NCI-H2227 treated with DMSO at 0.1 percent for 48 hours (cell line): ENCODE measurements at places on chromosomes 4 and X.

DNA sequence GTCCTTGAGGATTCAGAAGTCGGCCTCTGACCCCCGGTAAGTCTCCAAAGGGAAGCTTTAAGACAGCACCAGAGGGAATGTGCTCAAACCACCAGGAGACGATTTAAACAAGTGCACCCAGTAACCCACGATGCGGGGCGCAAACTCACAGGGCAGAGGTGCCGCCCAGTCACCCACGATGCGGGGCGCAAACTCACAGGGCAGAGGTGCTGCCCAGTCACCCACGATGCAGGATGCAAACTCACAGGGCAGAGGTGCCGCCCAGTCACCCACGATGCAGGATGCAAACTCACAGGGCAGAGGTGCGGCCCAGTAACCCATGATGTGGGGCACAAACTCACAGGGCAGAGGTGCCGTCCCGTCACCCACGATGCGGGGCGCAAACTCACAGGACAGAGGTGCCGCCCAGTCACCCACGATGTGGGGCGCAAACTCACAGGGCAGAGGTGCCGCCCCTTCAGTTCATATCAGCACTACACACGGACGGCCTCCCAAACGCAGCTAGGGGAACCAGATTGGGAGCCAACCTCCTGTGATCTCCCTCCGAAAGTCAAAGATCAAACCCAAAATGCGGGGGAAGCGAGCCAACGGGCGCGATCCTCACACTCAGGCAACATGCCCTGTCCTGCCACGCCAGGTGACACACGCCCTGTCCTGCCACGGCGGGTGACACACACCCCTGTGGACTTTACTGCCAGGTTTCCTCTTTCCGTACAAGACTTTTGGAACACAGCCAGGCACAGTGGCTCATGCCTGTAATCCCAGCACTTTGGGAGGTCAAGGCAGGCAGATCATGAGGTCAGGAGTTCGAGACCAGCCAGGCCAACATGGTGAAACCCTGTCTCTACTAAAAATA is 11.3 kb downstream of the PPP2R3B start:
- DNase-seq, result no peak

DNA sequence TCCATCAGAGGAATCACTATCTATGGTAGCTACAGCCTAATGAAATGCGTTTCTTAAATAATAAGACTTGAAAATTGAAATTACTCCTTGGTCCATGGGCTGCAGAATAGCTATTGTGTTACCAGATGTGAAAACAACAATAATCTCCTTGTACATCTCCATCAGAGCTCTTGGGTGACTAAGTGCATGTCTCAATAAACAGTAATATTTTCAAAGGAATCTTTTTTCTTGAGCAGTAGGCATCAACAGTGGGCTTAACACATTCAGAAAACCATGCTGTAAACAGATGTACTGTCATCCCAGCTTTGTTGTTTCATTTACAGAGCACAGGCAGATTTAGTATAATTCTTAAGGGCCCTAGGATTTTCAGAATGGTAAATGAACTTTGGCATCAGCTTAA is 67.3 kb downstream of the GLUD2 start:
- no peak for DNase-seq

- DNase-seq, result peak; percentile 4
Measured at GRCh38 chr4:55553441-55554201, 6.9 kb upstream of the CLOCK start.

GRCh38 chrX:50638123-50638522 is 167.5 kb upstream of the DGKK start:
- DNase-seq, result no peak

DNA sequence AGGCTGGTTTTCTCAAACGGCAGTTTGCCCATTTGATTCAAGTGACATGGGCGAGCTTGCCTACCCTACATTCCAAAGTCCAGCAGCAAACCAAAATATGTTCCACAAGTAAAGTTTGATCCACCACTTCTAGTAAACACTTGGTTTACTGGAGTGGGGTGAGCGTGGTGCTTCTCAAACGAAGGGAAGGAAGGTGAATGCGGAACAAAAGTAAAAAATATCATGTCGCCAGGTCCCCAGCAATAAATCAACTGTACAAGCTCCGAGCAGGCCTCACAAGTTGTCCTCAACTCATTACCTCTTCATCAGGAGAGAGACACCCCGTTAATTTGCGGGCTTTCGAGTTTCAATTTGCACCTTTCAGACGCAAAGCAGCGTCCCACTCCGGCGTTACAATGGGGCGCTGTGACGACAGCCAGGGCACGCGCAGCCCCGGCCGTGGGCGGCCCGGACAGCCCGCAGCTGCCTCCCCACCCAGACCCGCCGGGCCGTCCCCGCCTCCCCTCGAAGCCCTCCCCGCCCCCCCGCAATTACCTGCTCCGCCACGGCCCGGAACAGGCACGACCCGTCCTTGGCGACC is 1.0 kb downstream of the OTUD4 start:
- no peak for DNase-seq

- no peak for DNase-seq
Measured at GRCh38 chr4:55352726-55353125, 6.7 kb downstream of the SRD5A3 start.

- DNase-seq, result no peak
Measured at GRCh38 chr4:172813359-172813923, 355.2 kb upstream of the GALNT7 start.

- no peak for DNase-seq
Measured at GRCh38 chr4:77121736-77122240, 35.2 kb upstream of the CCNG2 start.

DNA sequence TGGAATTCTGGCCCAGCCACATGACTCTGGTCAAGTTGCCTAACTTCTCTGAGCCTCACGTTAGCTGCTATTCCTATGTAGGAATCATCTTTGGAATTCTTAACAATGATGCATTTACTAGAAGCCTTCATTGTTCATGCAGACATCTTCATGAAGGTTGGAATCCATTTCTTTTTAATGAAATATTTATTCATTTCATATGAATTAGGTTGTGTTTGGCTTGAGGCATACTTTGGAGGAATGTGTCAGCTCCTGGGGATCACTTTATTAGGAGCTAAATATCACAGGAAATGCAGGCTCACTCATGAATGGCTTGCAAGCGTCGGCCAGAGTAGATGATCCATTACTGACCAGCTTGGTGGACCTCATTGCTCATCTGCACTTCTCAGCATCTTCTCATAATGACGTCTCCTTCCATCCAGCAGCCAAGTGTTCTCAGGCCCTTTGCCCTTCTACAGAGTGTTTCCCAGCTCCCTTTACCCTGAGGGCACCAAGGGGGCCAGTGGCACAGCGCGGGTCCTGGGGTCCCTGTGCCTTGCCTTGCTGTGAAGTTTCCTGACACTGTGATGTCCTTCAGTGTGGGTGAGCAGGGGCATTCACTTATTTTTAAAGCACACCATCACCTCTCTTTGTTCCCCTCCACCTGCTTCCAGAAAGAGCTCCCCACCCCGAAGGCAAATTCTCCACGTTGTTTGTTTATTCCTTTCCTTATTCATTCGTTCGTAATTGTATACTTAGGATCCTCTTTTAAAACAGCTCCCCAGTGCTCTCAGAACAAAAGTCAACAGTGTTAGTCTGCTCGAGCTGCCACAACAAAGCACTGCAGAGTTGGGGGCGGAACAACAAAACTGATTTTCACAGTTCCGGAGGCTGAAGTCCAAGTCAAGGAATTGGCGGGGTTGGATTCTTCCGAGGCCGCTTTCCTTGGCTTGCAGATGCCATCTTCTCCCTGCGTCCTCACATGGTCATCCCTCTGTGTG is 106.8 kb downstream of the STK32B start:
- DNase-seq, result no peak

DNA sequence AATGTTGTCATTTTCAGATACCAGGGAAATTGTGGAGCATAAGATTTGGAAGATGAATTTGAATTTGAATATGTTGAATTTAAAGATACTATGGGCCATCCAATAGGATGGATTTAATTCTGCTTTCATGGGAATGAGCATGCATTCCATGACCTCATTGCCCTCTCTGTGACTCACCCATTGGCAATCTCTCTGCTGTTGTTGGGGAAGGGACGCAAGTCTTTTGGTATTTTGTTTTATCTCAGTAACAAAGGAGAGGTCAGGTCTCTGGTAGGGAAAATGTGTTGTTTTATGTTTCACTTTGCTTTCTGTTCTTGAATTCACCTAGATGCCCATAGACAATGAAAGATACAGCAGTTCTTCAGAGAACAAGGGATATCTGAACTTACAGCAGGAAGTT is 42.1 kb upstream of the MAGEA4 start:
- no peak for DNase-seq

DNA sequence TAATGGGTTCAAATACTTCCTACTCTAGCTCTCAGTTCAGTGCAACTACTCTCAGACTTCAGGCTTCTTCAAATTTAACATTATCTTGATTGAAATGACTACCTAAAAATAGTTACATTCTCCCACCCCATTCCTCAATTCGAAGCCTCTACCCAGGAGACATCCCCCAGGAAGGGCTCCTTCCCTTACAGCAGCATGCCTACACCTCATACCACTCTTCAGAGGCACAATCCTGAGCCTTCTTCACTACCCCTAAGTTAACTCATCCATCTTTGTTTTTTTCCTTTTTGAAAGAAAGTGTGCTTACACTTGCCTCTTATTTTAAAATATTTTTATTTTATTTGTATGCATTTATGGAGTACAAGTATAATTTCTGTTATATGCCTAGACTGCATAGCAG is 17.2 kb upstream of the PRSS48 start:
- no peak for DNase-seq

- DNase-seq, result no peak
Measured at GRCh38 chr4:129515356-129515755, 419.4 kb downstream of the C4orf33 start.

DNA sequence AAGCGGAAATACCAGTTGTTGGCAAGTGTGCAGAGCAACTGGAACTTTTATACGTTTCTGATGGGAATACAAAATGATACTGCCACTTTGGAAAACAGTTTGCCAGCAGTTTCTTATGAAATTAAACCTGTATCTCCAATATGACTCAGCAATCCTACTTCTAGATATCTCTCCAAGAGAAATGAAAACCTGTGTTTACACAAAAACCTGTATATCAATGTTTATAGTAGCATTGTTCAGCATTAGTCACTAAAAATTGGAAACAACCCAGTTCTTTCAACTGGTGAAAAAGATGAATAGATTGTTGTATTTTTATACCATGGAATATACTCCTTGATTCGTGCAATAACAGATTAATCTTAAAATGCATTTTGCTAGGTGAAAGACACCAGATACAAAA is 26.8 kb downstream of the ATP7A start:
- DNase-seq, result no peak

GRCh38 chrX:38799995-38800580 is 1.2 kb upstream of the MID1IP1 start:
- DNase-seq, result no peak

- no peak for DNase-seq
Measured at GRCh38 chr4:78923464-78924312, 15.6 kb downstream of the PAQR3 start.

DNA sequence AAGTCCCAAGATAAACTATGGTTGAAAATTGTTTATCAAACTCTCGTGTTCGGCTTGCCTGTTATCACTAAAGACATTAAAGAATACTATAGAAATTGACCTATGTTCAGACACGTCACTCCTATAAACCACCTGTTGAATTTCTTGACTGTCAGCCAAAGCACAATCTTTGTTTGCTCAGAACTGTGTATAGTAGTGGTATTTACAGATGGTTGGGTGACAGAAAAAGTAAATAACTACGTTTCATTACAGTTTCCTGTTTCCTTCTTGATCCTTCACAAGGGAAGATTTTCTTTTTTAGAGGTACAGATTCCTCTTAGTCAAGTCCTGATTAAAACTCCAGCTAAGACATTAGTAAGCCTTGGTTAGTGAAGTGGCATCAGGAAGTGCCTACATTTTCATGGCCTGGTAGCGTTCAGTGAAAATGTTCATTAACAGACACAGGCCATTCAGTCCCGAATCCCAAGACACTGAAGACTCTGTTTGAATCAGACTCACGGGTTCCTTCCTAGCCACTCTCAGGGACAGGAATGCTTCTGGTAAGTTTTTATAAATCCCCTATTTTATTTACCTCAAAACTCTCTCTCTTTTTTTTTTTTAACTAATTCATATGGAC is at the start of gene SMIM31:
Gene SMIM31, plus strand, starts transcription at position 259 of the 616 bp plus-strand sequence. CDS start 16,313 bp downstream, outside the sequence.
- DNase-seq, result no peak

GRCh38 chrX:5965406-5965805 is 263.3 kb downstream of the NLGN4X start:
- DNase-seq, result no peak

DNA sequence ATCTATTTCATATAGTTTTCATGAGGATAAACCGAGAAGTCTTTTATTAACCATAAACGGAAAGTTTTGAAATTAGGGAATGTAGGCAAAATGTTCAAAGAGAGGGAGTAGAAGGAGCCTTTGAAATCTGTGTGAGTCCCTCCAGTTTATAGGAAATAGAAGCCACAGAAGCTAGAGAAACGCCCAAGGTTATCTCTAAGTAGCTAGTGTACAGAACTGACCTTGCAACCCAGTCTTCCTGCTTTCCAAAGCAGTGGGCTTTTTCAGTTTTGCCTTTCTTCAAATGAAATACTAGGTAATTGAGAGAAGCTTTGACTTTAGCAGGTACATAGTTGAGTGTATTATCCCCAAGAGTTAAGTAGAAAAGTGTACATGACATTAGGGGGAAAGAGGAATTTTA is 39.4 kb downstream of the STIM2 start:
- no peak for DNase-seq

GRCh38 chr4:111836601-111837000 is 308.7 kb upstream of the FAM241A start:
- no peak for DNase-seq

DNA sequence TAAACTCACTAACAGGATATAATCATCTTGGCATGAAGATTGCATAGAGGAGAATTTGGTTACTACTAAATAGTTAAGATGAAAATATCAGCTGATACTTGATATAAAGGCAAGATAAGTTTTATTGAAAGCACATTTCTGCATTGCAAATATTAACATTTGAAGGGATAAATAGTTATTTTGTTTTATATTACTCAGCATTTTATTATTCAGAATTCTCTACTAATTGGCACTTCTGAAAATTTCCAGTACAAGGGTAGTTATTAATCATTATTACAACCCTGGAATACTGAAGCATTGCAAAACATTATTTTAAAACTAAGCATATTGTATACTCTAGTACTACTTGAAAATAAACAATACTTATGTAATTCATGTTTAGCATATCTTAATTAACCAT is 32.7 kb upstream of the AREG start:
- DNase-seq, result no peak

DNA sequence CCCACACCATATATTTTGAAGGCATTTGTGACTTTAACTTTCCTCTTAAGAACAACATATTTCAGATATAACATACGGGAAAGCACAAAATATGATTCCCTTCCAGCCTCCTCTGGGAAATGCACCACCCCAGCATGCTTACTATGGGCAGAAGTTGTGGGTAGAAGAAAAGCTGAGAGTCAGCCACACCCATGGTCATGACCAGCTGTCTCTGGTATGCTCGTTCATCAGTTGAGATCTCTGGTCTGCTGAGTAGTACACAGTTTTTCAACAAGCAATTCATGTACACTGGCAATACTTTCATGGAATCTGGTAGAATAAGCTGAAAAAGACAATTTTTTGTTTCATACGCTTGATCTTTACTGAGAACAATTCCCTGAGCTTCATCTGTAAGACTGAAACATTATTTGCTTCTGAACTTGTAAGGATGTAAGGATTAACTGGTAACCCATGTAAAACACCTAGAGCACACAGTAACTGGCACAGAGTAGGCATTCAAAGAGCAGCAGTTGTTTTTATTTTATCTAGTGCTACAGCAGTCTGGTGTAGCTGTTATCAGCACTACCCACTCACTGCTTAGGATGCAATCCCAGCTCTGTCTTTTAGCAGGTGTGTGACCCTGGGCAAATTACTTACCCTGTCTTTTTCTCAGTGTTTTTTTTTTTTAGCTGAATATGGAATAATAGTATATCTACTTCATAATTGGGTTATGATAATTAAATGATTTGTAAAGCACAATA is 47.6 kb downstream of the METTL14 start:
- DNase-seq, result no peak
